ENCODE measurements at places on chromosomes 6 and 20.

GRCh38 chr6:85496009-85496579 lies 46.2 kb downstream of the NT5E start:
- no peak for DNase-seq

DNA sequence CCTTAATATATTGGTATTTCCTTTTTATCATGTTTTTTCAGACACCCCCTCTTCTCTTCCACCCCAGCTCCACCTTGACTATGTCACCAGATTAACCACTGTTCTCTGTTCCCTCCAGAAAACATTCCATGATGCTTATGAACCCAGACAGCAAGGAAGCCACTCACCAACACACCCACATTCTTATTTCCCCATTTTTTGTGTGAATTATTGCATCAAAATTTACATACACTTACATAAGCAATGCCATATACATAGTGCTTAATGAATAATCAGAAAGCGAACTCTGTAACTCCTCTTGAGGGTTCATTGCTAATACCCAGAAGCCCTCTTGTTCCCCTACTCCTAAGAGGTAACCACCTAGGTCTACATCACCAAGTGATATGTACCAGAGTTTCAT lies 182.3 kb upstream of the CDYL start:
- DNase-seq: no peak

GRCh38 chr6:108805611-108806167 lies 42.5 kb upstream of the ARMC2 start:
- DNase-seq: no peak

DNA sequence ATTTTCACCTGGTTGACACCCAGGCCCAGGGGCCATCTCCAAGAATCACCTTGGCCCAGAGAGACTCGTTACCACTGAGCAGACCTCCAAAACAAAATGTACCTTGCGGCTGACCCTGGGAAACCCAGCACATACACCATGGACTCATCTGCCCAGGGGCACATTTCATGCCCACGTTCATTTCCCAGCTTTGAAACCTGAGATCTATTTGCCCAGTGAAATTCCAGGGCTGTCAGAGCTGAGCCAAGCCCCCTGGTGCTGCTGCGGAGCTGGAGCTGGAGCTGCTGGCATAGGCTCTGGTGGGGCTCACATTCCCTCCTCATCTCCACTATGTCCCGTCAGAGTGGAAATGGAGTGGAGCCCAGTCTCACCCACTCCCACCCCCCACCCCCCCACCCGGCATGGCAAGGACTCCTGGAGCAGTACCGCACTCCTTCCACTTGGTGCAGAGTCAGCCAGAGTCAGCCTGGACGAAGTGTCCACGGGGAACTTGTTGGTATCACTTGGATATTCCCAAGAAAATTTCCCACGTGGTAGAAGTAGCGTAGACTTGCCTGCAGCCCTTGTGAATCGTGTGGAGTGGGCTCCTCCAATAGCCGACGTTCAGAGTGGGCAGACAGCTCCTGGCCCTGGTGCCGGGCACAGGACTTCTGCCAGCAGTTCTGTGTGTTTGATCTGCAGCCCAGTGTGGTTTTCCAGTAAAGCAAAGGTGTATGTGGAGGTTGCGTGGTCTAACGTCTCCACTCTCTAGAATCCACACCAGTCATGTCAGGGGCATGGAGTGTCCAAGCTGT lies 18.1 kb upstream of the OSER1 start:
- DNase-seq: no peak

- no peak for DNase-seq
Measured at GRCh38 chr6:38012573-38012972, 193.0 kb downstream of the ZFAND3 start.

All from foreskin melanocyte (primary cell).